HepG2 (cell line): ENCODE measurements at places on chromosomes 5 and 9. TPM values are rescaled to one million over a fixed set of nuclear protein-coding genes. Genes with fewer than 3 reads are reported as not detected.

DNA sequence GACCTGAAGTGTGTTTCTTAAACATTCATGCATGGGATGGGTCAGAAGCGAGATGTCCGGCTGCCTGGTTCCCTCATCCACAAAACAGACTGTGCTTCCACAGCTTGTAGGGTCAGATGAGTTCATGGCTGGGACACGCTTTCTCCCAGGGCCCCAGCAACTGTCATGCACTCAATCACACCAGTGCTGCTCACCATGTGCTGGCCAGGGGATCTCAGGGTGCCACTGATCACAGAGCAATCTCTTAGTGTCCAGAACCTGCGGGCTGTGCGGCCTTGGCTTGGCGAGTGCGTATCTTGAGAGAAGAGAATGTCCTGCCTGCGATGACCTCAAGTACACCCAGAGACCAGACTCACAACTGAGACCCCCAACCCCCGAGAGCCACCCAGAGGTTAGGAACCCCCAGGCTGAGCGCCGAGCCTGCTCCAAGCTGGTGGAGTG is 26.0 kb upstream of the FCN2 start:
- DNase-seq: no peak

GRCh38 chr5:57715296-57715695 is 232.7 kb upstream of the ACTBL2 start:
- no peak for DNase-seq

GRCh38 chr5:64659289-64659688 is 31.0 kb upstream of the SHISAL2B start:
- DNase-seq: no peak

GRCh38 chr9:117491491-117491890 is 76.6 kb upstream of the ASTN2 start:
- DNase-seq: peak; percentile 88

DNA sequence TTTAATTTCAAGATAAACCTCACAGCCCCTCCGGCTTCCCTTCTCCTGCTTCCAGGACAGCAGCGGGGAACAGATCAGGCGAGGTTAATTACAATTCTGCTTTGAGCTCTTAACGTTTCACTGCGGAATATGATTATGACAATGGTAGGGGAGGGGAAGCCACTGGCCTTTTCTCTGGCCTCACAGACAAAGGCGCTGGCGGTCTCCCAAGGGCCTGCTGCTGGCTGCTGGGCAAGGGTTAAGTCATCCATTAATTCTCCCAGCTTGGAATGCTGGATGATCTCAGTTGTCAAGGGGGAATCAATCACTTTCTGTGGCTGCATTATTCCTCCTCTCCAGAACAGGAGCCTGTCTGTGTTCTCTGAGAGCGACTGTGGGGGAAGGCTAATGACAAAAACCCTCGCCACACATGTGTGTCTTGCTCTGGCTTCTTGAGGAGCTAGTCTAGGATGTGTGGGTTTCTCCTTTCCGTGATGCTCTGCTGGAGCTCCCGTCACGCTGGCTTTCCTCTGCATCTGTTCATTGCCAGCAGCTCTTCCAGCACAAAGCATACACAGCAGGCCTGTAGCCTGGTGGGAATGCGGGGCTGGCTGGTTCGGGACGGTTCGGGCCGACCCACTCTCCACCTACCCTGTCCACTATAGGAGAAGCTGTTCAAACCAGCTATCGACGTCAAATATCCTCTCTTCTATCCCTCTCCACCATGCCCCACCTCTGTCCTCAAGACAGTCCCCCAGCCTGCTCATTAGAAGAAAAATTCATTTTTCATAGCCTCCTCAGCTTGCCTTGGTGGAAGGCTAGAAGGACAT is 82.8 kb downstream of the DCP2 start:
- no peak for DNase-seq

DNA sequence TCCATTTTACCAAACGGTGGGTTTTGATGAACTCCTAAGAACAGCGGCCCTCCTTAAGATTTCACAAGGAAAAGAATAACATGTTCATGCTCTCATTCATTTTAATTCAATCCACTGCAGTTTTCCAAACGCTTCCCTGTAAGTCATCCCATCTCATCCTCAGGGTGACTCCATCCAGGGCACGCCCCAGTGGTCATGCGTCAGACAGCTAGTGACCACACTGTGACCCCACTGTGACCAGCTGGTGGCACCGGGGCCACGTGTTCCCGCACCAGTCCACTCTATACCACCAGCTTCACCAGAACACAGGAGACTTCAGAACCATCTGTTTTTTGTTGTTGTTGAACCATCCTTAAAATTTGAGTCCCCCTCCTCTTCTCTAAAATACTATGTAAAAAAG is 14.3 kb downstream of the ATPSCKMT start:
- DNase-seq: no peak

Gene ARL15
- polyA plus RNA-seq: 2.2 and 2.5 TPM in 2 replicates

Gene ACOT12
- not detected in 2 replicates for polyA plus RNA-seq

Gene GLRX
- 499 and 615 TPM in 2 replicates for polyA plus RNA-seq

Gene CTNNAL1
- 19.9 and 32.0 TPM in 2 replicates for polyA plus RNA-seq

Gene SMIM33
- 0.03 TPM in 1 of 2 replicates, not detected in the other for polyA plus RNA-seq

Gene FOXD4L5
- 0.10 and 0.20 TPM in 2 replicates for polyA plus RNA-seq
